Osteocyte (in vitro differentiated cells): ENCODE measurements at places on chromosomes 3 and 15.

- no peak for DNase-seq
Observed at GRCh38 chr3:183328823-183329222, 75.8 kb downstream of the B3GNT5 start.

DNA sequence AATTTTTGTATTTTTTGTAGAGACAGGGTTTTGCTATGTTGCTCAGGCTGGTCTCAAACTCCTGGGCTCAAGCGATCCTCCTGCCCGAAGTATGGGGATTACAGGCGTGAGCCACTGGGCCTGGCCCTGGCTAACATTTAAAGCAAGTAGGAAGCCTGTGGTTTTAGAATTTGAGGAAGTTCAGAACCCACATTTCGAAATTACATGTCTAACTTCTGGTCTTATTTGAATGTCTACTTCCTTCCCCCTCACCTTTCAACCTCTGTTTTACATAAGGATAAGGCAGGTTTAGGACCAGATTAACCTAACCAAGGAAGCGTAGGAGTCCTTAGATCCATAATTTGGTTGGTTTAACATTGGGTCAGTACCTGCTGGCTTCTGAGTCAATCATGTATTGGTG is 120.5 kb upstream of the PROK2 start:
- no peak for DNase-seq

GRCh38 chr15:80152896-80153876 is at the start of gene FAH:
TSS of gene FAH (plus strand) at chr15:80152999. CDS start at chr15:80153055, 56 bp downstream.
- peak; percentile 86 for DNase-seq

DNA sequence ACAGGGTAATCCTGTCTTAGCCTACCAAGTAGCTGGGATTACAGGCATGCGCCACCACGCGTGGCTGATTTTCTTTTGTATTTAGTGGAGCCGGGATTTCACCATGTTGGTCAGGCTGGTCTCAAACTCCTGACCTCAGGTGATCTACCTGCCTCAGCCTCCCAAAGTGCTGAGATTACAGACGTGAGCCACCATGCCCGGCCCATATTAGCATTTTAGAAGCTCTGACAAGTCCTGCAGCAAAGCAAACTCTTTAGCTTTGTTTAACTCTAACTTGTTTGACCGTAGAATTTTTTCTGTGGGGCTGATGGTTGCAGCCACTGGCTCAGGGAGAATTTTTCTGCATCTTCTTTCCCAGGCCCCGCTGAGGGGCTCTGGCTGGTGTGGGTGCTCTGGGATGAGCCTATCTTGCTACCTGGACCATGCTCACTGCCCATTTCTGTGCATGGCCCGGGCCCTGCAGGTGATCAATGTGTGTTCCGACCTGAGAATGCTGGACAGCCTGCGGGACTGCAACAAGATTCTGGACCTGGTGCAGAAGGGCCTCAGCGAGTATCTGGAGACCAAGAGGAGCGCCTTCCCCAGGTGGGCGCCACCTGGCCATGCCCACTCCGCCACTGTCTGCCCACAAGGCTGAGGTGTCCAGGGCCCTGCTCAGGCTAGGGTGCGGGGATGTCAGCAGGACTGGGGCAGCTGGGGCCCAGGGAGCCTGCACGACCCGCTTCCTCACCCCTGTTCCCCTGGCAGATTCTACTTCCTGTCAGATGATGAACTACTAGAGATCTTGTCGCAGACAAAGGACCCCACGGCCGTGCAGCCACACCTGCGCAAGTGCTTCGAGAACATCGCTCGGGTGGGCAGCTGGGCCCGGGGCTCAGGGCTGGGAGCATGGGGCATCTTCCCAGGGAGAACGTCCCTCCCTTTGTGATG is 41.3 kb downstream of the DNAH1 start:
- DNase-seq: no peak

- no peak for DNase-seq
Observed at GRCh38 chr3:36991147-36991546, 1.8 kb downstream of the EPM2AIP1 start.

DNA sequence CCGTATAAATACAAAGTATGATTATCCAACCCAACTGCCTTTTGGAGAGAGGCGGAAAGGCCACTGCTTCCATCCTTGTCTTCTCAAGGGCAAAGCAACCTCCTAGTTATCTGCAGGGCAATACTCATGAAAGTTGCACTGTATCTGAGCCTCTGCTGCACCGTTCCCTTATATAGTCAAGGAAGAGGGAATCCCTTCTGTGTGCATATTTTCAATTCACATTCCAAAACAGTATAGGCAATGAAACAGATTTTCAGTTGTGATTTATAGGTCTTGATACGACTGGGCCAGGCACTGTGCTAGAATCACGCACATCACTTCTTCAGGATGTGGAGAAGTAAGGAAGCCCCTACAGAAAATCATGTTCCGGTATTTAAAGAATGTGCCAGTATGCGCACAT is 455.7 kb downstream of the FOXP1 start:
- DNase-seq: no peak

- no peak for DNase-seq
Observed at GRCh38 chr3:46854555-46854991, 8.7 kb downstream of the MYL3 start.

GRCh38 chr3:77052051-77052501 is 12.2 kb downstream of the ROBO2 start:
- DNase-seq: no peak
